ENCODE measurements at places on chromosomes 2 and 18. TPM values are rescaled to one million over a fixed set of nuclear protein-coding genes. Genes with fewer than 3 reads are reported as not detected.

Gene IL37
- total RNA-seq, result not detected

Gene CHRND
- not detected for total RNA-seq

Gene THADA
- 32.2 TPM for total RNA-seq

Gene TRAK2
- total RNA-seq, result 61.9 TPM

All from regular cardiac myocyte (primary cell).